ENCODE measurements at places on chromosomes 6 and 20.

- no peak for DNase-seq
These were observed 48.3 kb downstream of the PRND start for GRCh38 chr20:4770026-4770425.

DNA sequence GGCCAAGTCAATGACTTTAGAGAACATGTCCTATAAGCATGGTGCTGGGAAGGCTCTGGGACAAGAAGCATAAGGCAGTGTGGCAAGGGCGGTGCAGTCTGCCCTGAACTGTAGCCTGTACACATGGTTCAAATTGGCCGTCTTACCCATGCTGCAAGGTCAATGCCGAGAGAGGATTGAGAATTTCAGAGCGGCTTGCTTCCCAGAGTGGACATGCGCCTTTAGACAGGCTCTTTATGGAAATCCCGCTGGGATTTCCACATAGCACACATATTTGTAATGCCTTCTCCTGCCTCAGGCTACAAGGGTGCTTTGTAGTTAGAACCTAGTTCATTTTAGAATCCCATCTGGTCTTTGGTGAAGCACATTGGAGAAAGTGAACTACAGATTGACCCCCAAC lies 36.1 kb upstream of the CEP162 start:
- DNase-seq = no peak

DNA sequence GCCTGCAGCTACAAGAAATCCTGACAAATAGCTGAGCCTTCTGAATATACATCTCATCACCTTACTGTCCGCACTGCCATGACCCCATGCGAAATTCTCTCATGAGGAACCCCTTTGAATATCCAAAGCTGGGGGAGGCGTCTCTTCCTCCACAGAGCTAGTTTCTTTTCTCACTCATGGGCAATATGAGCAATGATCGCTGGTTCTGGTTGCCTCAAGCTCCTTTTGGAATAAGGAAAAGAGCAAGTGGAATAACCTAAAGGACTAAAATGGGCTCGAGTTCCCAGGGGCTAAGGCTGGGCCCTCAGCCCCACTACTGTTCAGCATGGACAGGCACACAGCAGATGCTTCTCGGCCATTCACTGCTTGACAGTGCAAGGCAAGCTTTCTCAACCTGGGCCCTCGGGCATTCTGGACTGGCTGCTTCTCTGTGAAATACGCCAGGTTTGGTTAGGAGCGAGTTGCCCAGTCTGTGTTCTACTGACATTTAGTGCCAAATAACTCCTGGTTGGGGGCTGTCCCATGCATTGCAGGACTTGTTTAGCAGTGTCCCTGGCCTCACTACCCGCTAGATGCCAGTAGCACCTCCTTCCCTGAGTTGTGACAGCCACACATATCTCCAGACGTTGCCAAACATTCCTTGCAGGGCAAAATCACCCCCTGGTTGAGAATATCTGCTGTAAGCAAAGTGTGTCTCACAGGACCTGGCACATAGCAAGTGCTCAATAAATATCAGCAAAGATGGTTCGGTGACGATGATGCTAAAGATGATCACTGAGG lies 156.8 kb downstream of the CEBPB start:
- no peak for DNase-seq

DNA sequence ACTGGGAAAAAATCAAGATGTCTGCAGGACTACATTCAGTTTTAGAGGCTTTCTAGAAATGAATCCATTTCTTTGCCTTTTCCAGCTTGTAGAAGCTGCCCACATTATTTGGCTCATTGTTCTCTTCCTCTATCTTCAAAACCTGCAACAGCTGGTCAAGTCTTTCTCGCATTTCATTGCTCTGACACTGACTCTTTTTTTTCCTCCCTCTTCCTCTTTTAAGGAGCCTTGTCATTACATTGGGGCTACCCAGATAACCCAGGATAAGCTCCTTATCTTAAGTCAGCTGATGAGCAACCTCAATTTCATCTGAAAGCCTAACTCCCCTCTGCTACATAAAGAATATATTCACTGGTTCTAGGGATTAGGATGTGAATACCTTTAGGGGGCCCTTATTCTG lies 53.2 kb upstream of the CEP162 start:
- DNase-seq = no peak

- DNase-seq = no peak
These were observed 150.1 kb upstream of the ZNF217 start for GRCh38 chr20:53743607-53744260.
